ENCODE measurements at places on chromosomes 2 and 18.

GRCh38 chr2:143282684-143283083 is 153.5 kb downstream of the ARHGAP15 start:
- DNase-seq, result no peak

GRCh38 chr2:30738141-30738911 is 68.9 kb downstream of the CAPN13 start:
- DNase-seq, result no peak

DNA sequence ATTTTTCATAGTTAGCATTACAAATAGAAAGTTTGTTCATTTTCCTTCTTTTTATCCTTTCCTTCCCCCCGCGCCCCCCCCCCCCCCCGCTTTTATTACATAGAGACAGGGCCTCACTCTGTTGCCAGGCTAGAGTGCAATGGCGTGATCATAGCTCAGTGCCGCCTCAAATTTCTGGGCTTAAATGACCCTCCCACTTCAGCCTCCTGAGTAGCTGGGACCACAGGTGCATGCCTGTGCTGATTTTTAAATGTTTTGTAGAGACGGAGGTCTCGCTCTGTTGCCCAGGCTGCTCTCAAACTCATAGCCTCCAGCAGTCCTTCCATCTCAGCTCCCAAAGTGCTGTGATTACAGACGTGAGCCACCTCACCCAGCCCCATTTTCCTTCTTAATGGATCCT is 91.2 kb upstream of the ALPP start:
- DNase-seq, result no peak

- DNase-seq, result no peak
Observed at GRCh38 chr2:233022561-233022960, 9.5 kb upstream of the NGEF start.

GRCh38 chr18:5628512-5629255 is 84.9 kb upstream of the EPB41L3 start:
- DNase-seq, result peak; percentile 26

- no peak for DNase-seq
Observed at GRCh38 chr2:61116302-61116701, 45.7 kb upstream of the C2orf74 start.

- peak; percentile 74 for DNase-seq
Observed at GRCh38 chr18:45197526-45197970, 417.7 kb upstream of the SLC14A2 start.

DNA sequence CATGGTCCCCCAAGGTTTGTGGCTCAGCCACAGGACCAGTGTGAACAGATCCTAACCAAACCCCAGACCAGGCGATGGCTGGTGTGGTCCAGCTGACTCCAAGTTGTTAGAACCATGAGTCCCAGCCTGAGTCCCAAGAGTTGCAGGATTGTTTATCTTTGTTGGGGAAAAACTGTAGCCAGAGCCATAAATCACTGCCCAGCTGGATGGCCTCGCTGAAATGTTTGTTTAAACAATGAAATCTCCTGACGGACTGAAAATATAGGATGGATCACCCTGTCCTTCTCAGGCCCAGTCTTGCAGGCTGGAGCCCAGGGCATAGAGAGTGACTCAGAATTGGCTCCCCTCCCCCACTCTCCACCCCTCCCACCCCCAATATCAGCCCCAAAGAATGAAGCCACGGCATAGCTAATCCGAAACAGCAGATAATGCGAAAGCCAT is 36.4 kb downstream of the PKDCC start:
- DNase-seq, result peak; percentile 89

DNA sequence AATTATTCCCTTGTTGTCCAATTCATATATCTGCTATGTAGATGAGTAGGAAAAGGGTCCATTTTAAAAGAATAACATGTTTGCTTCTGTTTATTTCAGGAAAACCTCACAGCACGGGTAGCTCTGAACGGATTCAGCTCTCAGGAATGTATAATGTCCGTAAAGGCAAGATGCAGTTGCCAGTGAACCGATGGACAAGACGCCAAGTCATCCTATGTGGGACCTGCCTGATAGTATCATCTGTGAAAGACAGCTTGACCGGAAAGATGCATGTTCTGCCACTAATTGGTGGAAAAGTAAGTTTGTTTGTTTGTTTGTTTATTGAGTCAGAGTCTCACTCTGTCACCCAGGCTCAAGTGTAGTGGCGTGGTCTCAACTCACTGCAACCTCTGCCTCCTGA is 114.6 kb downstream of the PHLPP1 start:
- no peak for DNase-seq

GRCh38 chr2:105936954-105937353 is 192.2 kb downstream of the NCK2 start:
- DNase-seq, result no peak

DNA sequence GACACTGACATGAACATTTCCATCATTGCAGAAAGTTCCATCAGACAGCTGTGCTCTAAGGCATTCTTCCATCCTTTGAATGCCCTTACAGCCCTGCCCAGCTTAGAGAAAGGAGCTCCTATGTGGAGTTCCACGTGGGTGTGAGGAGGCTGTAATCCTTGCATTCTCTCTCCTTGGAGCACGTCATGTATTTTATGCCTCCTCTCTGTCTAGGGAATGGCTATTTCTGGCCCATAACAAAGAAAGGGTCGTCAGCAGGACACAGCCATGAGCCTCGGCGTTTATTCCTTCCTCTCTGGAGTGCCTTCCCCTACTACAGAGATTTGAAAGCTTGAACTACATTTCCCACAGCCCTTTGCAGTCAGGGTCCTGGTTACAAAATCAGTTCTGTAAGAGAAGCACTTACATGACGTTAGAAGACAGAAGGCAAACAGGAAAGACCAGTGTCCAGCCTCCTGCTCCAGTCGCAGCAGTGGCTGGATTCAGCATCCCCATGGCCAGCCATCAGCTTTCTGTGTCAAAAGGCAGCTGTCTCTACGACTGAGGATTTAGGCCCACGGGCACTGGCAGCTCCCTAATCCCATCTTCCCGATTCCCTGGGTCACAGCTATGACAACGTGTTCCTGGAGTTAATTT is 234.9 kb downstream of the TFCP2L1 start:
- no peak for DNase-seq

DNA sequence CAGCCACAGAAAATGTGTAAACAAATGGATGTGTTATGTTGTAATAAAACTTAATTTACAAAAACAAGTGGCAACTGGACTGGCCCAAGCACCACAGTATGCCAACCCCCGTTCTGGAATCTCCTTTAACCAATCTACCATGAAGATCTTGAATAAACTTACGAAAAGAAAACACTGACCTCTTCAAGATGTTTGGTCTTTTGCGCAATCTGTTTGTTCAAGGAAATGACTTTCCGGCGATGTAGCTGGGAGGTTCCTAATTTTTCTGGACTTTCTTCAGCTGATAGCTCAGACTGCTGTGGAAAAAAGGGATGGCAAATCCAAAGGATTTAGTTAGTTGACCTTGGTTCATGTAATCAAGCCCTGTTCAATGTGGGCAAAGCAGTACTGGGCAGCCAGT is 55.7 kb downstream of the CCDC93 start:
- DNase-seq, result peak; percentile 62

- no peak for DNase-seq
Observed at GRCh38 chr2:128492966-128493811, 174.5 kb upstream of the HS6ST1 start.

DNA sequence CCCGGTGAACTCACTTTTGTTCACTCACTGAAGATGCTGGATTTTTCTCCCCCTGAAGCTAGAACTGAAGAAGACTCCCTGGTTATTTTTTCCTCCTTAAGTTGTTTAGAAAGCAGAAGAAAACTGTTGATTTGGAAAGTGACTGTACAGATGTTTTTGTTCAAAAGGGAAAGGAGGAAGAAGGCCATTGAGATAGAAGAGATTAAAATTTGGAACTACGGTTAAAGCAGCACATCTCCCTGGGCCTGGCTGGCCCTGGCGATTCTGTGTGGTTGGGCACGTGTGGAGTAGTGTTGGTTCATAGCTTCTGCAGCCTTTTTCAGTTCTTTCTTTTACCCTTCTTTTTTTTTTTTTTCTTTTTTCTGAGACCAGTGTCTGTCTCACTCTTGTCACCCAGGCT is 109.2 kb downstream of the MAP4K4 start:
- no peak for DNase-seq

DNA sequence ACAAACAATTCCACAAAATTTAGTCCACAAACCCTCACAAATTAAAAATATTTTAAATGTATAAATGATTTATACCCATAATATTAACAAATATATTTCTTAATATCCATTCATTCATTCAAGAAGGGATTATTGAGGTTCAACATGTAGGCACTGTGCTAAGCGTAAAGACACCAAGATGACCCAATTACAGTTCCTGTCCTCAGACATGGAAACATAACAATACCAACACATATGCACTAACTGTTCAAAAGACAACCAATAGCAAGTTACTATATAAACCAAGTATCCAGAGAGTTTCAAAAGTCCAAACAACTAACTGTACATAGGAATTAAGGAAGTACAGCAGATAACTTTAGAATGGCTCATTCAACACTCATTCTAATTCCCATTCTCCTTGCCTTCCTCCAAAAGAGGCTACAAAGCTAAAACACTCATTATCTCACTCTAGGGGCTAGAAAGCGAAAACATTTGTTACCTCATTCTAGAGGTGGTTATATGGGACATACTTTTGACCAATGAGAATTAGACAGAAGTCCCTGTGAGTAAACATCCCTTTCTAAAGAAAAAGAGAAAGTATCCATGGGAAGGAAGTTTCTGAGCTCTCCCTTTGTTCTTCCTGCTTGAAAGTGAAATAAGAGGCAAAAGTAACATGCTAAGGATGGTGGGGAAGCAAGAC is 292.4 kb downstream of the ZEB2 start:
- DNase-seq, result no peak

- DNase-seq, result no peak
Observed at GRCh38 chr2:169461143-169461542, 18.2 kb upstream of the BBS5 start.

GRCh38 chr2:18777250-18777812 is 188.0 kb upstream of the NT5C1B start:
- no peak for DNase-seq

DNA sequence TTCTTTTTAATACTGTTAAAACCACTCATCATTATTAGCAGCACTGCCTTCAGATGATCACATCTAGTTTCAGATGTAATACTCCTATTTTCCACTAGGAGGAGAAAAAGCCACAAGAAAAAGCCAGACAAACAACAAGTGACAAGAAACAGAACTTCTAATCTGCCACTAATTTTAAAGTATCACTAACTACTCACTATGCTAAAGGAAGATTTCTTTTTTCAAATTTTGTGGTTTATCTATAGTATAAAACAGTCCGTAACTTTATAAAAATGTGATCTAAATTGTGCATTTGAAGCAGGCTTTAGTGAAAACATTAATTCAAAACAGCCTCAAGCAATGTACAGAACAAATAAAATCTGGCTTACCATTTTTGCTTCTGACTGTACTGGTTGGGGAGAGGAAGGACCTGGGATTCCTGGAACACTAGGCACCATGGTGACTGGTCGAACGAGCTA is 56.8 kb downstream of the ATF2 start:
- DNase-seq, result peak; percentile 58

GRCh38 chr18:8400193-8400752 is 209.0 kb upstream of the RAB12 start:
- no peak for DNase-seq

GRCh38 chr2:54609647-54610046 is 113.8 kb upstream of the EML6 start:
- no peak for DNase-seq
